ENCODE measurements at places on chromosomes 16 and 17.

DNA sequence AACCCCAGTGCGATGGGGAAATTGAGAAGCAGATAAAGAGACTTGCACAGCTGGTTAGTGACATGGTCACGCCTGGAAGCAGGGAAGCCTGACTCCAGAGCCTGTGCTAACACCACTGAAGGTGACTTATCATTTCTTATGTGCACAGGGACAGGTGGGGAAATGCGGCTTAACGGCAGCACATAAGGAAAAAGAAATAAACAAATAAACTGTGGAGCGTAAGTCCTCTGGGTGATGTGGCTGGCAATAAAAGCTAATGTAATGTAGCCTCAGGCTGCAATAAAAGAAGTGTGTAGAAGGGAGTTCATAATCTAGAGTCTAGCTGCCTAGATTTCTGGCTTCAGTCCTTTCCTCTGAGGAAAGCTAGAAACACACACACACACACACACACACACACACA, 10.6 kb downstream of the CDH11 start:
- no peak for DNase-seq

DNA sequence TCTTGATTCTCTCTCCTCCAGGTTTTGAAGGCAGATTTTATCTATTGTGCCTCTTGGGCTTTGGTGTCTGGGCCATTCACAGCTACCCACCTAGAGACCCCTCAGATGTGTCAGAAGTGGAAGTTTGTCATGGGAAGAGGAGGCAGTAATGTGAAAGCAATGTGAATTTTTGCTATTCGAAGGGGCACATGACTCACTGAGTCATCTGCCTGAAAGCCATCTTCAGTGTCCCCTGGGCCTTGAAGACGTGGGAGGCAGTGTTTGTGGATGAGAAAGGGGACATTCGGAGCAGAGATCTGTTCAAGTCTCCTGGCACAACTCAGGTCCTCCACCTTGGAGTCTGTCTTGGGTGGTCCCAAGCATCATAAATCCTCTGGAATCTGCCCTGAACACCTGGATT, 530.2 kb downstream of the NPIPA7 start:
- no peak for DNase-seq

DNA sequence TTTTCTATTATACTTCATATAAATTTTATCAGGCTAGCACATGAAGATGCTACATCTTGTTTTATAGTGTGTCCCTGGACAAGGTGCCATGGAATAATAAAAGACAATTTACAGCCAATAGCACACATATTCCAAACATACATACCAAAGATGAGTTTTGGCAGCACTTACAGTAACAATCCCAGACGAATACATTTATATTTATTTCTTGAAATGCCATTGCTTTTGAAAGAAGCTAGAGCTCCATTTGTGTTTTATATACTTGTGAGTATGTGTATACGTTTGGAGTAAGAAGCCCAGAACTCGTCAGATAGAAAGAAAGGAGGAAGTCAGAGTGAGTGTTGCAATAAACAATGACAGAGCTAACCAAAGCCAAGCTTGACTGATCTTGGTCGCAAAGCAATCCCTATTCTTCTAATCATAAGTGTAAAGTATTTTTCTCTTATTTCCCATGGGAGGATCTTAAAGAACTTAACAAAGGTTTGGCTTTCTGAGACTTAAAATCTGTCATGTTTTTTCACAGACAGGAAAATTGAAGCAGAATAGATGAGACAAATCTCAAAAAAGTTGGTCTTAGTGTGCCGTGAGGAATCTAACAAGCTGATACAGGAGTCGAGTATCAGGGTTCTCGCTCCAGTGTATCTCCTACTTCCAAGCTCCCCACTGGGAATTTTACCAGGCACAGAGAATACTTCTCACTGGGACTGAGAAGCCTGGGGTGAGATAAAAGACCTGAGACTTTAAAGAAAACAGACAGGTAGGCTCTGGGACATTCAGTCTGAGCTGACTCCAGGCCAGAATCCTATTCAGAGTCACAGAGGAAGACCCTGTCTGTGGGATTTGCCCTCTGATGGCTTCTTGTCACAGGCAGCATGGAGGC, 175.4 kb downstream of the AATF start:
- no peak for DNase-seq

GRCh38 chr17:77307479-77308198, 166.9 kb downstream of the SEC14L1 start:
- DNase-seq = no peak

- DNase-seq = no peak
Measured at GRCh38 chr16:4535627-4536108, 2.9 kb downstream of the CDIP1 start.

- no peak for DNase-seq
Measured at GRCh38 chr17:1147664-1148063, 32.1 kb downstream of the ABR start.

DNA sequence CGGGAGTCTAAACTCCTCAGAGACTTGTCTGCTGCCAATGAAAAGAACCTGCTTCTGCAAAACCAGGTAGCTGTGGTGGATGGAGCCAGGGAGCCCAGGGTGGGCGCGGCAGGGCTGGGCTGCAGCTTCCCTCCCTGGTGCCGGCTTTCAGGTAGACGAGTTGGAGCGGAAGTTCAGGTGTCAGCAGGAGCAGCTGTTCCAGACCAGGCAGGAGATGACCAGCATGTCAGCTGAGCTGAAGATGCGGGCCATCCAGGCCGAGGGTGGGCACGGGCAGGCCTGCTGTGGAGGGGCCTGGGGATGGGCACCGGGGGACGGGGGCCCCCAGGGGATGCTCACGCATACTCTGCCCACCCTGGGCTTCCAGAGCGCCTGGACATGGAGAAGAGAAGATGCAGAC, 3.2 kb upstream of the RAC3 start:
- DNase-seq = no peak

DNA sequence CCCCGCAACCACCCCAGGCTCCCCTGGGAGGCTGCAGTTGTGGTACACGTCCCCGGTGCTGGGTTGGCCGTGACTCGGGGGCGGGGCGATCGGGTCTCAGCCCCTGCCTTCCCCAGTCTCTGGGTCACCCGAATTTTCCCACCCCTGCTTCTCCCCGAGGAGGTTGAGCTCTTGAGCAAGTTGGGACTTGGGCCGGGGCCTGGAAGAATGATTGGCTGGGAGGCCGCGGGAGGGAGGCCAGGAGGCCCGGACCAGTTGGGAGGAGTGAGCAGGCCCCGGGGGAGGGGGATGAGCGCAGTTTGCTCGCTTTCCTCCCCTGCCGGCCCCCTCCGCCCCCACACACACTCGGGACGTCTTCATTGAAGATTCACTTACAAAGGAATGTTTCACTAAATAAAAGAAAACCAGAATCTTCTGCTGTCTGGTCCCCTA, 4.5 kb upstream of the HEXIM1 start:
- DNase-seq = no peak

GRCh38 chr17:77944390-77945222, 13.9 kb upstream of the TNRC6C start:
- DNase-seq = no peak

- DNase-seq = no peak
Measured at GRCh38 chr17:3594051-3594800, 15.0 kb downstream of the TRPV1 start.

DNA sequence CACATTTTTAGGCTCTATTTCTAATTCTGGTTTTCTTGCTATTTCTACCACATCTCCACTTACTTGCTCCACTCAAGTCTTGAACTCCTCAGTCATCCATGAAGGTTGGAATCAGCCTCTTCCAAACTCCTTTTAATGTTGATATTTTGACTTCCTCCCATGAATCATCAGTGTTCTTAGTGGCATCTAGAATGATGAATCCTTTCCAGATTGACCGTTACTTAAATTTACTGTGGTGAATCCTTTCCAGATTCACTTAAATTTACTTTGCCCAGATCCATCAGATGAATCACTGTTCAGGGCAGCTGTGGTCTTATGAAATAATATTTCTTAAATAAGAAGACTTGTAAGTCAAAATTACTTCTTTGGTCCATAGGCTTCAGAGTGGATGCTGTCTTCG, 32.4 kb downstream of the CLTC start:
- no peak for DNase-seq

- no peak for DNase-seq
Measured at GRCh38 chr17:7717756-7718350, 309 bp downstream of the DNAH2 start.

Measured in NCI-H2107 (cell line).